ENCODE measurements at places on chromosomes 5 and 9.

DNA sequence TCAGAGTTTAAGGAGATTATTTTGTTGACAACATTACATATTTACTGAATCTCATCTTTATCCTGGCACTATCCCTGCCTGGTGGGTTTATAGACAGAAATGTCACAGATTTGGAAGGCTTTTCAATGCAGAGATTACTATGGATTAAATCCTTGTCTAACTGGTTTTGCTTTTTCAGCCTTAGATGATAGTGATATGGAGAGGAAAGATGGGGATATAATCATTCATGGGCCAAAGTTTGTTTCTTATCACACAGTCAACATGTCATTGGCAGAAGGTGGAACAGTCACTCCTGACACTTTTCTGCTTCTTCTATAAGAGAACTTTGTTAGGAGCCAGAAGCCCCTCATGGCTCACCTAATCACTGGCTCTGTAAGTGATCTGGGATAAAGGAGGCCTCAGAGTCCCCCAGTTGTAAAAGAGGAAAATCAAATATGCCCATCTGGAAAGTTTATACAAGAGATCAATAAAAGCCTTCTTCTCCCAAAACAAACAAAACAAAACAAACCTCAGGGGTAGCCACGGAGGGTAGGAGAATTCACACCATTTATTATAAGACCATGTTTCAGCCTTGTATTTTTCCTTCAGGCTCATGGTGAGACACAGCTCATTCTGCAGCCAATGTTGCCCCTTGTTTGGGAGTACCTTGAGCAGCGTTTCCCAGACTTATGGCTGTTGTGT lies 101.2 kb downstream of the PCSK1 start:
- DNase-seq: no peak

GRCh38 chr5:150503977-150504620 lies 3.8 kb upstream of the NDST1 start:
- DNase-seq: no peak

- no peak for DNase-seq
Measured at GRCh38 chr5:145983446-145983845, 47.1 kb downstream of the SH3RF2 start.

DNA sequence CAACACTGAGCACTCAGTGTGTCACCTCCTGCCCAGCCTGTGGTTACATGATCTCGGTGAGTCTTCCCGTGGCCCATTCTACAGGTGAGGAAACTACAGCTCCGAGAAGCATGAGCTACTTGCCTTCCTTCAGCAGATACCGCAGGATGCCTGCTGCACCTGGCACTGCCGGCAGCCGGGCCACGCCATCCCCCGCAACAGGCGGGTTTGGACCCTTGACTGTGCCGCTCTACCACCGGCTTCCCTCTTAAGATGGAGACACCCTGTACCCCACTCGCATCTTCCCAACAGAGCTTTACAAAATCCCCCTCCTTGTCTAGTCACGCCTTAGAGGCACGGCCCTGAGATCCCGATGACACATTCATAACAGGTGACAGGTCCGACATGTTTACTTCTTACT lies 74.9 kb upstream of the OTULINL start:
- DNase-seq: no peak

GRCh38 chr9:22002038-22002437 lies 7.1 kb downstream of the CDKN2B start:
- no peak for DNase-seq

DNA sequence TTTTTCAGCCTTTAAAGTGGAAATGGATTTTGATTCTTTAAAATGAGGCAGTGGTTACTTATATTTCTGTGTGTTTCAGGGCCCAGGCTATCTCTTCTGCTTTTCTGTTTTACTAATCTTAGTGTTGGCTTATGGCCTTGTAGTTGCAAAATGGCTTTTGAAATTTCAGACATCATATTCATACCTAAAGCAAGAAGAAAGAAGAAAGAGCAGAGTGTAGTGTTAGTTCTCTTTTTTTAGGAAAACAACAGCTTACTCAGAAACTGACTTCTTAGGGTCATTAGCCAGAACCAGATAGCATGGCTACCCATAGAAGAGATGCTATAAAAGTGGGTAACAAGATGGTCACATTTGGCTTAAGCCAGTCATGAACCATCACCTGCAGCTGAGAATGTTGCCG lies 20.9 kb downstream of the ZBED3 start:
- no peak for DNase-seq

DNA sequence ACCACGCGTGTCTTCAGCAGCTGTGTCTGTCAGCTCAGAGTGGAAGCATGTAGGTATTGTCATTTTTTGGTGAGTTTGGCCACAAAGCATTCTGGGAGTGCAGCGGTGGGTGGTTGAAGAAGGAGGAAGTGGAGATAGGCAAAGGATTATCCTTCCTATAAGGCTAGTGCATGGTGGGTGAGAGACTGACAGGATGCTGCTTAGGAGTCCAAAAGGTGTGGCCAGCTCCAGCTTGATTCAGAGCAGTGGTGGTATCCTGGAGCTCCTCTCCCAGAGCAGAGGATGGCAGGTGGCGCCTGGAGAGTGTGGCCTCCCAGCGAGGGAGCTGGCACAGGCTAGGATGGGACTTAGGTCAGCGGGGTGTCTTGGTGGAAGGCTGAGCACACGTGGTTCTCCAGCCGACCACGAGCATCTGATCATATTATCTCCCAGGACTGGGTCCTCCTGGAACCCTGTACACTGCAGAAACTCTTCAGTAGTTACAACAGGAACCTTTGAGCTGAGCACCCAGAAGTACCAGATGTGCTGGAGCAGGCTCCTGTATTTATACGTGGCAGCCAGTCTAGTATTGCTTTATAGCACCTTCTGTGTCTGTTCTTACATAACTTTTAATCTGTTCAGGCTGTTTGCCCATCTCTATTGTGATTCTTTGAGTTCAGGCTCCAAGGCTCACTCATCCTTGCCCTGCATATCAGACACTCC lies 29.6 kb downstream of the MAML1 start:
- DNase-seq: no peak

GRCh38 chr5:43646992-43647391 lies 44.0 kb downstream of the NNT start:
- DNase-seq: no peak

DNA sequence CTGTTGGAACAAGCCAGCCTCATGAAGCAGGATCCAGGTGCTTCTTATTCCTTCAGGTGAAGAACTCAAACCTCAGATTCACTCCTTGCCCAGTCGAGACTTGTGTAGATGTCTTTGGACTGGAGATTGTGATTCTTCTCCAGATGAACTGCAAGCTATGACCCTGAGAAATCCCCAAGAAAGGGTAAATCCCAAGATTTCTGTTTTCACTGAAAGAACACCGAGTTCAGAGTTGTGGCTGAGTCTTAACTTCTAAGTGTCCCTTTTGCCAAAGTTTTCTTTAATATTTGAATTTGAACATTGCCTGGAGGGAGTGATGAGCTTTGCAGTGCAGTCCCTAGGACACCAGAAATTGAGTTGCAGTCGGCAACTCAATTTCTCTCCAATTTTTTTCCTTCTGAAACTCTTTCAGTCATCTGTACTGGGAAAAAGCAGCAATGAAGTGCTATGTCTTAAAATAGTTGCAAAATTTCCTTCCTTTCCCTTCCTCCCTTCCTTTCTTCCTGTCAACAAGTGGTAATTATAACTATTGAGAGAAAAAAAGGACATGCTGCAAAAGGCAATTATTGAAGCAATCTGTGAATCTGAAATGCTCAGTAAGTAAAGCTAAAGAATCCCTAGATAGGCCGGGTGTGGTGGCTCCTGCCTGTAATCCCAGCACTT lies 56.1 kb downstream of the ANKRD55 start:
- DNase-seq: no peak

DNA sequence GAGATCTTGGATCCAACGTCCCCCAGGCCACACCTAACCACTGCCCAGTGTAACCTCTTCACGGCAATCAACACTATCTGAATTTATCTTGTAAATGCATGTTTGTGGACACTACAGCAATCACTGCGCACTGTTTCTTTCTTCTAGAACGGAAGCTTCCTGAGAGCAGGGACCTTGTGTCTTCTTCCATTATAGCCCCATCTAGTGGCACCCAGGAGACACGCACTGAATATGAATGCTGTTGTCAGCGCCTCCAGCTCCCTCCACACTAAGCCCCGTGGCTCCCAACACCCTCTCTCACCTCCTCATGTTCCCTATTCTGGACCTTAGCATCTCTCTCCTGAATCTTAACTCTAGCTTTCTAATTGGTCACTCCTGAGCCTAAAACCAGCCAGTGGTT lies 72.7 kb downstream of the SMIM23 start:
- no peak for DNase-seq

DNA sequence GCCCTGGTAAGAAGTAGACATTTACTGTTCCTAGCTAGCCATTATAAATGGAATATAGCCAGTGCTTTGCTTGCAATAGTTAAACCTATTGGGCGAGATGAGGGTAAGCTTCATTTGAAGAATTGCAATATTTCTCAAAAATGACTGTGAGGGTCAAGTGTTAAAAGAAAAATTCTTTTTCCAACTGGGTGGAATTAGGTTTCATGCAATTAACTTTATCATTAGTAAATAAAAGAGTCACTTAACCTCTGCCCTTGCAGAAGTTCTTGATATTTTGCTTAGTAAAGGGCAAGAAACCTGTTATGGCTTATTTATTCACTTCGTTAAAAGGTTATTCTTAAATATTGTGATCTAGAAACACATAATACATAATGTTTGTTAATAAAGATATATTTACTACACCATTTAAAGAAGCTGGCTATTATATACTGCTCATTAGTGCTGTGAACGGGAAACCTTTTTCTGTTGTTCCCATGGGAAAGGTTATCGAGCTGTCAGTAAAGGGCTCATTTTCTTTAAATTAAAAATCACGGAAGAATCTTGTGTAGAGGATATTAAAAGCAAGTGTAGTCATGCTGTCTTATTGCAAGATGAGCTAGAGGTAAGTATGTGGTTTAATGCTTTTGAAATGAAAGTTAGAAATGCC lies 370.5 kb downstream of the CSNK1G3 start:
- no peak for DNase-seq

- DNase-seq: no peak
Measured at GRCh38 chr5:116045821-116046220, 13.5 kb downstream of the ARL14EPL start.

DNA sequence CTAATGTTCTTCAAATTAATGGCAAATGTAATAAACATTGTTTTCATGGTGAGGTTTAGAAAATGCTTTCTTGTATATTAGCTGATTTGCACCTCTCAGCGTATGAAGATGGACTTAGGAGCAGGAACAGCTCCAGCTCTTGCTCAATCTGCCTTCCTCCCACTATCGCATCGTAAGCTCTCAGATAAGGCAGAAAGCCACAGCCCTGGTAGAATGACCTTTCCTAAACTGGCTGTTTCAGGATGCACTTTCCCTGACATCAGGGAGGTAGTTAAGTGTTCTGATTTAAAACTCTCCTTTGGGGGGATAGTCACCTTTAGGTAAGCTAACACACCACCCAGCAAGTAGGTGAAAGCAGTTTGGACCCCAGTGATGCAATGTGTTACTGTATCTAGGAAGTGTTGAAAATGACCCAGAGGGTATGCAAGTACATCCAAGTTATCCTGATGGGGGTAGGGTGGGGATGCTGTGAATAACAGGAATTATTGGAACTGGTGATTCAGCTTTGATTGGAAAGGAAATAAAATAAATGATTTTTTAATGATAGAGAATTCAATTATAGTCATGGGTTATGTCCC lies 72.3 kb downstream of the LMNB1 start:
- DNase-seq: no peak

DNA sequence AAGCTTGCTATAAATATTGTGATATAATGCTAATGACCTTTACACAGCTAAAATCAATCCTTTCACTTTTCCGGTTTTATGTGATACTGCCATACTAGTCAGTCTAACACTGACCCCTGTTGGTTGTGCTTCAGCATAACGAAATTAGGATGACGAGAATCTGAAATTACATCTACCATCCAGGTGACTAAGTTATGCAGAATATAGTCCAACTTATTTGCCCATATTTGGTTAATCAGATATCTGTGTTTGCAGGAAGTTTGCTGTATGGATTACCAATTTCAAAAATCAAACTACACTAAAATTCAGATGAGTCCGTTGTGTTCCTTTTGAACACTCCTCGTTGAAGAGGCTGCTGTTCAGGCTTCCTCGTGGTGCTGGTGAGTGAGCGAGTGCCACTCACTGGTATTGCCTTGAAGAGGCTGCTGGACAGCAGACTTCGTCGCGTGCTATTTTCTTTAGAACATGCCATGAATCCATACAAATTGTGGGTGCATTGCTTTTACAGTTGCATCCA lies 32.5 kb downstream of the TENT4A start:
- peak; percentile 35 for DNase-seq

GRCh38 chr5:133408322-133408721 lies 204.0 kb downstream of the FSTL4 start:
- no peak for DNase-seq

DNA sequence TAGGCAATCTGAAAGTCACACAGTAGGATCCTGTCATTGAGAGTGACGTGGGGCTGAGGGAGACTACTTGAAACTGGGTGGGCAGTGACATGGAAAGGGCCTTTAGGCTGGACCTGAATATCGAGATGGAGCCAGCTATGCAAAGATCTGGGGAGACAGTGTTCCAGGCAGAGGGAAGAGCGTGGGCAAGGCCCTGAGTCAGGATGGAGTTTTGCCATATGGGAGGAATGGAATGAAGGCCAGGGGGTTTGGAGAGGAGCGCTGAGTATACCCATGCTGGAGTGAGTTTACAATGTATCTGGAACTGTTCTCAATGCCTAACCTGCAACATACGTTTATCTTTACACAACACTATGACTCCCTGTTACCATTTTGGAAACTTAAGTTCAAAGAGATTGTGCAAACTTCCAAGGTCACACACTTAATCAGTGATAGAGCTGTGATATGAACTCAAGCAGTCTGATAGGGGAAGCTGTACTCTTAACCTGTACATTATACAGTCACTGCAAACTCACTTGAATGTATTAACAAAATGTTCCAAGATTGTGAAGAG lies 33.5 kb downstream of the INSYN2B start:
- no peak for DNase-seq

GRCh38 chr9:99075246-99075912 lies 29.5 kb upstream of the TGFBR1 start:
- DNase-seq: no peak

GRCh38 chr9:121779381-121780117 lies 128.1 kb downstream of the DAB2IP start:
- no peak for DNase-seq

DNA sequence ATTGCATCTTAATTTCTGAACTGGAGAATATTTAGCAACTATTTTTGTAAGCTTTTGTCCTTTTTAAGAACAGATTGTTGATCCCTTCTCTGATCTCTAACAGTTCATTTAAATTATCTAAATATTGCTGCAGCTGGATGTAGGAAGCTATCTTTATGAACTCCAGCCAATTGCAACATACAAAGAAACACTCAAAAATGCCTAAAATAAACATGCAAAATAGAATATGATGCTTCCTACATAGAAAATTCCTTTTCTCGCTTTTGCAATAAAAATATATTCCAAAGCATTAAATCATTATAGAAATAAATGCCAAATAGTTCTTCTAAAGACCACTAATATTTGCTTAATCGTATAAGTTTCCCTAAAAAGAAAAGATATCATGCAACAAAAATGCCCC lies 218.6 kb downstream of the LURAP1L start:
- DNase-seq: no peak

- no peak for DNase-seq
Measured at GRCh38 chr9:68966496-68966944, 47.4 kb downstream of the PRKACG start.

Data from urothelium cell line (cell line).